Large intestine (tissue), 12 donors: ENCODE measurements at places on chromosomes 6 and 20.

DNA sequence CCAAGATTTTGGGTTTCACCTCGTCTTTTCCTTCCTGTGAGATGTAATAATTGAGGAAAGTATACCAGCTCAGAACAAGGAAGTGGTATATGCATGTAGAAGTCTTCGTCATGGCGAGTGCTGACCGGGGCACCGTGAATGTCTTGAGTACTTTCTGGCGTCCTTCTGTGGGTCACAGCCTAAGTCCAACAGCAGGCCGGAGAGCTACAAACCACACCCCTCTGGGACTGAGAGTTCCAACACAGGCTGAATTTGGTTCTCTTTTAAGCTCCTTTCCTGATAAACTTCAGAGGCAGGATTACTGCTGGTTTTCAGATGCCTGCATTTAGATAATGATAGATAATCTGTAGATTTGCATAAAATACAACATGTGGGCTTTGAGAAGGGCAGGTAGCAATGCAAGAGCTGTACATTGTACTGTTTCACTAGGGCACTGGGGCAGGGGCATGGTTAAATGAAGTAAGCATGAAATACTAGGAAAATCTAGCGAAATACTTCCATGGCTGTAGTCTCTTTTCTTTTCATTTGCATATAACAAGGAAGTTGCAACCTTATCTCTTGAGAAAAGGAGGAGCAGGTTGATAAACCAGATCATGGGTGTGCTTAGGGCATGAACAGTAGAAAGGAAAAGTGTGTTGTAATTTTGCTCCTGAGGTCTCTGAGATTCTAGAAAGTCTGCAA lies at the start of gene ADTRP:
Gene ADTRP (minus strand): TSS at position 156 of the 681 bp plus-strand sequence. CDS start 44 bp downstream, at position 112.
- DNase-seq: peak; percentile 95

GRCh38 chr20:38270869-38271605 lies 10.5 kb upstream of the KIAA1755 start:
- peak; percentile 42 for DNase-seq

GRCh38 chr20:61628480-61628879 lies 376.4 kb downstream of the CDH4 start:
- no peak for DNase-seq

DNA sequence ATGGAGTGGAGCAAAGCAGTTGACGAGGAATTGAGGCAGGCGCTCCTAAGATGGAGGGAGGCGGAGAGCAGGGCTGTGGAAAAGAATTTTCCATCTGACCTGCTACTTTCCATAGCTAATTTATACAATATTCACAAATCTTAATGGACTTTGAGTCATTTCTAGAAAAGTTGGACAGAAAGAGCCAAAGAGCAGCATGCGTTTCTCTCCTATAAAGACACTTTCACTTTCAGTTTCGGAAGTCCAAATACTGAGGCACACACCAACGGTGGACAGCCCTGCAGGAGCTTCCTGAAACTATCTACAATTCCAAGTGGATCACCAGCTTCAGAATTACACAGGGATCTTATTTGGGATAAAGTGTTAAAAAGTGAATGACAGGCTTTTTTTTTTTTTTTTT lies 43.5 kb downstream of the PANK2 start:
- peak; percentile 75 for DNase-seq

DNA sequence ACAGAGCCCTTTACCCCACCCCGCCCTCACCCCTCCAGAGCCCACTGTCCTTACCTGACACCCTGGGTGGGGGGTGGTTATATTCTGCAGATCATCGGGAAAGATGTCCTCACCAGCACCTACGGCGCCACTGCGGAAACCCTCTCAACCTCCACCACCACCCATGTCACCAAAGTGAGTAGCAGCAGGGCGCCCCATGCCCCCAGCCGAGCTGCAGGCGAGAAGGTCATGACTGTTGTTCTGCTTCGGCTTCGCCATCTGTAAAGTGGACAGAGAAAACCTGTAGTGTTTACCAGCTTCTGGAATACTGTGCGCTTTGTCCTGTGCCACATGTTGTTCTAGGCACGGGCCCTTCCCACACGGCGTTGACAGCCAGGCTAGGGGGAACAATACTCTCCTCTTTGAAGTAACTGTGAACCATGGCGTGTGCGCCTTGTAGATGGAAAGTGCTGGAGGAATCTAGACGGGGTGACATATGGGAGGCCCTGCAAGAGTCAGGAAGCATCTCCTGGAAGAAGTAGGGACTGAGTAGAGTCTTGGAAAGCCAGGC lies 16.5 kb upstream of the AAR2 start:
- DNase-seq: no peak

DNA sequence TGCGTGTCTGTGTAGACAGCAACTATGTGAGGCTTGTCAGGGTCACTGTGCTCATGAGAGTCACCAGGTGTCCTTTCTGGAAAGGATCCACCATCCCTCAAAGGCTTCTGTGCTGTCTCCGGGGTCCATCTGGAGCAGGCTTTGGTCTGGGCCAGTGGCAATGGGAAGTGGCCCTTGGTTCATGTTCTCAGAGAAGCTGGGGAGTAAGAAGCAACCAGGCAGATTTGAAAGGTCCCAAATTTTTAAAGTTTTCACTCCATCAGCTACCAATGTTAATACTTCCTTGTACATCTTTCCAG lies 68.2 kb downstream of the GCNT2 start:
- no peak for DNase-seq

- no peak for DNase-seq
Measured at GRCh38 chr6:74551896-74552295, 654.0 kb downstream of the COL12A1 start.

DNA sequence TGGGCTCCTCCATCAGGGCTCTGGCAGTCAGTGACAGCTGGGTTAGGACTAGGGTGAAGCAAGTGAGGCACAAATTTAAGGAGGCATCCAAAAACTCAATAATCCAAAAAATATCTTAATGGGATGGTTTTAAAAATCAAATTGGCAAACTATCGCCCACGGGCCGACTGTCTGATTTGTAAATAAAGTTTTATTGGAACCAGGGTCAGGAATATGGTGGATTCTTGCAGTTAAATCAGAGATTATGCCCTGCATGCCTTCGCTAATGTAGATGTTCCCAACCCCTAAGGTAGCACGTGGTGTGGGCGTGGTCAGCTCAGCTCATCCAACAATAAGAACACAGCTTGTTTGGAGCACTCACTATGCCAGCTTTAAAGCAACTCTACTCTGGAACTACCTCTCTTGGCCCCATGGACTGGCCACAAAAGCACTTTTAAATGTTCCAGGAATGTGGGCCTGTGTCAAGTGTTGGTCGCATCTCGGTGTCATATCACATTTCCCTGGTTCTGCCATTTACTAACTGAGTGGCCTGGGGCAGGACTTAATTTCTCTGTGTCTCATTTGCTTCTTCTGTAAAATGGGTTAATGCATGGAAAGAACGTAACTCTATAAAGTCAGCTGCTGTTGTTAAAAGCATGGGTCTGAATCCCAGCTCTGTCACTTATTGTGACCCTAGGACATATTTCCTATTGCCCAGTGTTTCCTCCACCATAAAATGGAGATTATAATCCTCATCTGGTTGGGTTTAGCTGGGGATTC lies 7.0 kb downstream of the TP53RK start:
- no peak for DNase-seq

GRCh38 chr20:20897145-20897544 lies 184.7 kb upstream of the RALGAPA2 start:
- no peak for DNase-seq

GRCh38 chr6:44542401-44543116 lies 155.1 kb downstream of the CDC5L start:
- no peak for DNase-seq

GRCh38 chr6:1130709-1131108 lies 181.2 kb upstream of the FOXQ1 start:
- no peak for DNase-seq

DNA sequence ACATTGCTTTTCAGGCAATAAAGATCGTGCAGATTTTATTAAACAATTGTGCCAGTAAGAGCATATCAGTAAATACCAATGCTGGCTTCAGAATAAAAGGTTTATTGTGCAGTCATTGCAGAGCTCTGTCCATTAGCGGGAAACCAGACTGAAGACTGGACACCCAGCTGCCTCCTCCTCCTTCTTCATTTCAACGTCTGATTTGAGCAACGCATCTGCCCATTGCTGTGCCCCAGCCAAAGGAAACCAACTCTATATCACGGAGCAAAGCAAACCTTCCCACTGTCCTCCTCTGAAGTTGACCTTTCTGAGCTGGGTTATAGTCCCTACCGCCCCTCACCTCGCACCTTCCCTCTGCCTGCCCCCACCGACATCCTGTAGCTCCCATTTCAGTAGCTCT lies 80.8 kb downstream of the SLC22A23 start:
- DNase-seq: no peak

DNA sequence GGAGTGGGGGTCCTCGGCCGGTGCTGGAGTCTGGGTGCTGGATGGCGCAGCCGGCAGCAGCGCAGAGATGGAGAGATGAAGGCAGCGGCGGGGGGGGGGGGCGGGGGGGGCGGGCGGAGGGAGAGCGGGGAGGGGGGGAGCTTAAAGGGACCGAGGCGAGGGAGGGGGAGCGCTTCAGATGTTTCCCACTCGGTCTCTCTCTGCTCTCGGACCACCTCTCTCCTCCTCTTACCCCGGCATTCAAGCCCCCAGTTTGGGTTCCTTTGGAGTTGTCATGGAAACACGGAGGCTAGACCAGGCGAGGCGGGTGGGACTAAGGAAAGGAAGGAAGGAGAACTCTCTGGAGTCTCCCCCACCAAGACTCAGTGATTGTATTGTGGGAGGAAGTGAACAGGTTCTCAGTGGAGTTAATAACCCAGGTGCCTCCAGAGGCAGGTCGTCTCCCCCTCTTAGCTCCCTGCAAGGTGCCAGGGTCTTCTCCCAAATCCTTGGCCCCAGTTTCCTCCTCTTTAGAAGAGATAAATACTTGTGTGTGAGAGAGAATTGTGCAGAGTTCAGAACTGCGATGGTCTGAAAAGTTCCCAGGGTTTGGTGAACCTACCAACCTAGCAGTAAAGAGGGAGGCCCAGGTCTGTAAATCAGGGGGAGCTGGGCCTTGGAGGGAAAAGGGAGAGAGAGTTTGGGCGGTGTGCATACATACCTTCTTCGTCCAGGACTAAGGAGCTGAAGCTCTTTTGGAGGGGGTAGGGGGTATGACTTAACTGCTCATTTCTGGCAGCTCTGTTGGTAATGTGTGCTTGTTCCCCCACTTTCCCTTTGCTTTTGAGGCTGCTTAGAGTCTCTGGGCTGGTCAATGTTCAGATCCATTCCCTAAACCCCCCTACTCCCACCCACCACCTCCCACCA lies at the start of gene PRRT1:
Gene PRRT1 (minus strand): TSS at position 77 of the 906 bp plus-strand sequence. CDS start 112 bp downstream, outside the sequence.
- peak; percentile 73 for DNase-seq

DNA sequence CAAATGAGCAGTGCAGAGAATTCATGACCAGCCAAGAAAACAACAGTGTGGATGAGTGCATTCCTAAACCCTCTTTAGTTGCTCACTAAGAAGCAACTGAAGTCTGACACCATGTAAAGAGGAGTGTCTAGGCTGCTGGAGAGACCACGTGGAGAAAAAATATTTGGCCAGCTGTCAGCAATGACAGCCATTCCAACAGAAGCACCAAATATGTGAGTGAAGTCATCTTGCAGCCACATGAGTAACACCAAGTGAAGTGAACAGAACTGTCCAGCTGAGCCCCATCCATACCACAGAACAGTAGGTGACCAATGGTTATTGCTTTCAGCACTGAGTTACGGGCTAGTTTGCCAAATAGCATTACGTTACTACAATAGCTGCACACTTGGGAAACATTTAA lies 89.4 kb downstream of the TBXT start:
- DNase-seq: no peak

- no peak for DNase-seq
Measured at GRCh38 chr6:125316621-125317020, 14.9 kb upstream of the HDDC2 start.

GRCh38 chr6:79898076-79898475 lies 49.3 kb downstream of the ELOVL4 start:
- no peak for DNase-seq

- no peak for DNase-seq
Measured at GRCh38 chr6:105193647-105194046, 13.8 kb upstream of the POPDC3 start.

GRCh38 chr20:10665791-10666190 lies 8.0 kb downstream of the JAG1 start:
- DNase-seq: no peak

- peak; percentile 27 for DNase-seq
Measured at GRCh38 chr20:5621305-5621704, 128.9 kb upstream of the SHLD1 start.

DNA sequence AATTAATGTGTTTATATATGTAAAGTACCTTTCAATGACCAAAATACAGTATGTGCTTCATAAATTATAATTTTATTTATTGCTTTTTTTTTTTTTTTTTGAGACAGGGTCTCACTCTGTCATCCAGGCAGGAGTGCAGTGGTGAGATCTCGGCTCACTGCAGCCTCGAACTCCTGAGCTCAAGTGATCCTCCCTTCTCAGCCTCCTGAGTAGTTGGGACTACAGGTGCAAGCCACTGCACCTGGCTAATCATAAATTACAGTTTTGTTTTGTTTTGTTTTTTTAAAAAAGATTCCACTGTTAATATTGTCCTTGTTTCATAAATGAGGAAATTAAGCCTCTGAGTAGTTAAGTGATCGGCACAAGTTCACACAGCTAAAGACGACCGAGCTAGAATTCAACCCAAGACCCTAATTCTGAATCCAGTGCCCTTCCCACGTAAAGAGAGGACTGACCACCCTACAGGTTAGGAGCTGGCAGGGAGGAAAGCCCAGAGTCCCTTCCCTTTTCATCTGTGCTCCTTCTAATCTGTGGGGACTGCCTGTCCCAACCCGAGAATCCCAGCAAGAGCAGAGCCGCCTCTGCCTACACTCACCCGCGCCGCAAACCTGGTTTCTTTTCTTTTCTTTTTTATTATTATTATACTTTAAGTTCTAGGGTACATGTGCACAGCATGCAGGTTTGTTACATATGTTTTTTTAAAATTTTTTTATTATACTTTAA lies 8.5 kb upstream of the GDF5 start:
- DNase-seq: no peak

- no peak for DNase-seq
Measured at GRCh38 chr6:77089776-77090175, 373.5 kb downstream of the HTR1B start.

DNA sequence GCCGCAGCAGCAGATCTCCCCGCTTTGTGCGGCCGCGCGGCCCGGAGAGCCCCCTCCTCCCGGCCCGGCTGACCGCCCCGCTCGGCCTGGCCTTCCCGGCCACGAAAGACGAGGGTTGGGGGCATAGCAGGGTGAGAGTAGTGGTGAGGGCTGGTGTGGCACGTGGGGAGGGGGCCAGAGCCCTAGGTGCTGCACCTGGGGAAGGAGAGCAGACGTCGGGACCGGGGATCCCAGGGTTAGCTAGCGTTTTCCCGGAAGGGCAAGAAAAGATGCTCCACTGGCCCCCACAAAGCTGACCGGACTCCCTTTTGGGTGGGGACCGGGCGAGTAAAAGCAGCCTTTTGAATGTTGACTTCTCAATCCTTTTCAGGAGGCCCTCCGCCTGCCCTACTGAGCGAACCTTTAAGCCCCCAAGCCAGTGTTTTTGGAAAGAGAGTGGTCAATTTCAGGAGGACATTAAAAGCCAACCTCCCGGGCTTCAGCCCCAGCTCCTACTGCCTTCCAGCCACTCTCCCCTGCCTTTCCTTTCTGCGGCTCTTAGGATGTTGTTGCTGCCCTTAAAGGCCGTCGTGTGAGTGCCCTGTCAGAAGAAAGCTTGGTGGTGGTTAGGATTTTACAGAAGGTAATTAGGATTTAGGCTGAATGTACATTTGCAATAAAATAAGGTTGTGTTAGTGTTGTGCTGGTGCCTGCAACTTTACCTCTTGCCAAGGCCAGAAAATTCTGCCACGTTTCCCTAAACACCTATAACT lies 648 bp upstream of the BACH2 start:
- no peak for DNase-seq
